Right ventricle myocardium superior (tissue), 1 donor: ENCODE measurements at places on chromosomes 7 and 10. TPM values are rescaled to one million over a fixed set of nuclear protein-coding genes. Genes with fewer than 3 reads are reported as not detected.

The CABCOCO1 gene
- total RNA-seq = not detected

The CNTNAP2 gene
- total RNA-seq = 0.48 TPM

GRCh38 chr10:9621216-9621615 lies 1396.5 kb upstream of the CELF2 start:
- no peak for DNase-seq

GRCh38 chr7:137962875-137963507 lies 38.9 kb downstream of the CREB3L2 start:
- DNase-seq = no peak

- no peak for DNase-seq
These were observed 245.7 kb downstream of the TCERG1L start for GRCh38 chr10:131065673-131066305.

- peak; percentile 70 for DNase-seq
These were observed 1378.7 kb downstream of the XPNPEP1 start for GRCh38 chr10:108544500-108545120.

DNA sequence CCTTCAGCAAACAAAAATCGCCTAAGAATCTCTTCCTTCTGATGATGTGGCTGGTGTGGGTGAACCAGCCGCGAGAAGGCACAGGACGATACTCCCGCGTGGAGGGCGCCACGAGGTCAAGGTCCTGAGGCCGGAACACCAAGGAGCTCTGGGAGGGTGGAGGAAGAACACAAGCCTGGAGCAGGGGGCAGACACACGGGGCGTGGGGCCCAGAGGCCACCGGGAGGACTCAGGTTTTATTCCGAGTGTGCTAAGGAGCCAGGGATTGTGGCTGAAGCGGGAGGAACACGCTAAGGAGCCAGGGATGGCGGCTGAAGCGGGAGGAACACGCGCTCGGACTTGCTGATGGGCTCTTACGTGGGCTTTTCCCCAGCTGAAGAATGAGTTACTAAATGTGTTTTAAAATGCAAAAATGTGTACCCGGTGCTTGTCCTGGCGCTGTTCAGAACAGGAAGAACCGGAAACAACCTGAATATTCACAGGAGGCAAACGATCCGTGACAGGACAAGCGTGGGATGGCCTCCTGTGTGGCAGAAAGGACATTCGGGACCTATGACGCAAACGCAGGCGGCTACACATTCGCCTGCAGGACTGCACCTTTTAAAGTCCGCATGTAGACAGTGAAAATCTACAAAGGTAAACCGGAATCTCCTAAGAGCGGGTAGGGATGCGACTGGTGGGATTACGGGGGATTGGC lies 64.0 kb downstream of the MAD1L1 start:
- DNase-seq = no peak

DNA sequence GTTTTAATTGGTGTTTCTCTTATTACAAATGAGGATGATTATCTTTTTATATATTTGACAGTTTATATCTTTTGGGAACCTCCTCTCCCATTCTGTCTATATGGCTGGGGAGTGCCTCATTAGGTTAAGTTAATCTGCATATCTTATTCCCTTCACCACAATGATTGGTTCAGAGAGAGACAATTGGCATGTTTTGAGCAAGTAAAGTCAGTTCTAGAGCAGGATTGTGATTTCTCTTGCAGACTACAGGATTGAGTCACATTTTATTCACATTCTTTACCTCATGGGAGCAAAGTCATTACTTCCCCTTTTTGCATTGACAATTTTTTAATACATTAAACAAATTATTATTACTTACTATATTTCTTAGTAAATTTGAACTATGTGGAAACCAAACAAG lies 345.6 kb downstream of the MDFIC start:
- DNase-seq = no peak

DNA sequence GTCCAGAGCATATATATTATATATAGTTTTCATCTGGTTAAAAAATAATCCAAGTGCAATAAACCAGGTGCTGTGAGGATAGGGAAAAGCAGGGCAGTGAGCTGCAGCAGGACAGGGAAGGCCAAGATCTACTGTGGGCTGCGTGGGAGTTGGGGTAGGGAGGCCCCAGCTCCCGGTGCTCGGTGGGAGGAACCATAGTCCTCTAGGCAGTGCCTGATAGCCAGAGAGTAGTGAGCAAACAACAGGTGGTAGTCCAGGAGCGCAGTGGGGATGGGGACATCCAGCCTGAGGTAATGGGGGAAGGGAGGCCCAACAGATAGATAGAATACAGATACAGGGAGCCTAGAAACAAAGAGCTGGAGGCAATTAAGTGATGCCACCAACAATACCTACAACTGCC lies 4.1 kb upstream of the BMPR1A start:
- DNase-seq = no peak

GRCh38 chr7:118974836-118975235 lies 750.3 kb downstream of the ANKRD7 start:
- no peak for DNase-seq
